ENCODE measurements at places on chromosomes 11 and 22.

- peak; percentile 1 for DNase-seq
Measured at GRCh38 chr11:2761131-2762030, 61.6 kb upstream of the KCNQ1OT1 start.

DNA sequence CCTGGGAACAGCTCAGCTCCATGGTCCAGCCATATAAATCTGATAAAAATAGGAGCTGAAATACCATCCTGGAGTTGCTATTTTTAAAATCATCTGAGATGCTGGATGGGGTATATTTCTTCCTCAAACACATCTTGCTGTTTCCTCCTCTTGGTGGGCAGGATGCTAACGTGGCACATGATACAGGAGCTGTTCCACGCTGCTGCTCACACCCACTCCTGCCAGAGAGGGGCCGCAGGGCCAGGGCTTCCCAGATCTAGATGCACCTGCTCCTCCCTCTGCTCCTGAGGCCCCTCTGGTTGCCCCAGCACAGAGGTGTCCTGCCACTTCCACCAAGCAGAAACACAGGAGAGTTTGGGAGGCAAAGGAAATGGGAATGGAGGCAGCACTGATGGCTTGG, 3.3 kb upstream of the ST3GAL4 start:
- no peak for DNase-seq

DNA sequence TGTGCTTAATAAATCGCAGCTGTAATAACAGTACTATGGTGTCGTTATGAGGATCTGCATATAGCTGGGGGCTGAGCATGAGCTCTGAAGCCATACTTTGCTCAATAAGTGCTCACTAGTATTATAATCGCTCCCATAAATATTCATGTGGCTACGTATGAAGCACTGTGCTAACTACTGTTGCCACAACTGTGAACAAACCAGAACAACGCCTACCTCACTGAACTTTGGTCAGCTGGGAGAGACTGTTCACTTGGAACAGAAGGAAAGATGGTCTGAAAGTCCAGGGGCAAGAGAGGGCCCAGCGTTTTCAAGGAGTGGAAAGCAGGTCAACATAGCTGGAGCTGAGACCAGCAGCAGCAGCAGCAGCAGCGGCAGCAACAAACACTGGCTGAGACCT, 141.6 kb downstream of the EFCAB6 start:
- DNase-seq = no peak

DNA sequence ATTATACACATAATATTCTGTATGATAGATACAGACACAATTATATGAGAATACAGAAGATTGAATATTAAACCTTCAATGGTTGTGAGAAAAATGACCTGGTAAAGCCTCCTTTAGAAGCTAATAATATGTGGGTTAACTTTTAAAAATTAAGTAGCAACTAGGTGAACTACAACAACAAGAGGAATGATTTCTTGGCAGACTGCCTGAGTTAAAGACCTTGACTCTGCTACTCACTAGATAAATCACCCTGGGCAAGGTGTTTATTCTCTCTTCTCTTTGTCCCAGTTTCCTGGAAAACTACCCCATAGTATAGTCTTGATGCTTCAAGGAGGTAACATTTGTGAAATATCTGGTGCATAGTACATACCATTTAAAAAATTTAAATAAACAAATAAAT, 519.6 kb upstream of the TENM4 start:
- no peak for DNase-seq

DNA sequence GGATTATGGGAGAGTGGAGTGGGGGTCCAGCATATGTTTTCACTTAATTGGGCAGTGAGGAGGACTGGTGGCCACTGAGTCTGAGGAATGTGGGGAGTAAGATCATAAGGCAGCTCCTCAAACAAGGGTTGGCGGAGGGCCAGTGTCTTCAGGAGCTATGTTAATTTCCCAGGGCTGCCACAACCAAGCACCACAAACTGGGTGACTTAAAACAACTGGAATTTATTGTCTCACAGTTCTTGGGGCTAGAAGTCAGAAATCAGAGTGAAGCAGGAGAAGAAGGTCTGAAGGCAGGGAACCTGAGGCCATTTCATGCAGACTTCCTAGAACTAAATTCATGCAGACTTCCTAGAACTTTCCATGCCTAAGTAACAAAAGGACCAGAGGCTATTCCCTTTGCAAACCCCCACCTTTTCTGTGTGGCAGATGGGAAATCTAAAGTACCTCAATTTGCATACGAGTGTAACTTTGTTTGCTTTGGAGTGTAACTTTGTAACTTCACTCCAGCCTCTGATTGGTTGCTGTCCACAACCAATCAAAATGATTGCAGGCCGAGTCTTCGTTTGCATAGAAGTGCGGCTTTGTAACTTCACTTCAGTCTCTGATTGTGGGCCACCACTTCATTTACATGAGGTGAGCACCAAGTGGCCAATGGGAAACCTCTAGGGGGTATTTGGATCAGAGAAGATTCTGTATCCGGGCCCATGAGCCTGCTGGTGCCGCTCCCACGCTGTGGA, 50.5 kb upstream of the ZBED5 start:
- no peak for DNase-seq

DNA sequence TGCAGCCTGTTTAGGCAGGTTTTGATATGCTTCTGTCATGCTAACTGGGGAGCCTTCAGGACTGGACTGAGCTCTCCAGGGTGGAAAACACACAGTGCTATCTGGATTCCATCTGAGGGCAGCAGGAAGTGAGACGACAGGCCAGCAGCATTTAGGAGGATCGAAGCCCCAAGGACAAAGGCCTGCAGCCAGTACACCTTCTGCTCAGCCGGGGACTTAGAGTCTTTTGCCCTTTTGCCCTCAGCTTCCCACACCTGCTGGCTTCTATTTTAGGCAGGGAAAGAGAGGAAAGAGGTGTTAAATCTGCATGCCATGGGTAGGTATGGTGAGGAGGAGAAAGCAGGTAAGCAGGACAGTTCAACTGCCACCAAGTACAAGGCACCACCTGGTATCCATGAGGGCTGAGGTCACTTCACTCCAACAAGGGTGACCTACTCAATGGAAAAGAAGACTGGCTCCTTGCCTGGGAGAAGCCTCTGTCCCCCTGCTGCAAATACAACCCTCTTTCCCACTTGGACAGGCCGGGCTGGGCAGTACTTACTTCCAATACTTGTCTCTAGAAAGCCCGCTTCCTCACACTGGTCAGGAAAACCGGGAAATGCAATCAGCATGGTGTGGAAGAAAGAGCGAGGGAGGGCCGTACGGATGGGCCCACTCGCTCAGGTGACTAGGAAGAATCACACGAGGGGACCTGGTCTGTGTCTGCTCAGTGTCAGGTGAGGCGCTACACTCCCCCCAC, 12.3 kb downstream of the LARGE2 start:
- no peak for DNase-seq

DNA sequence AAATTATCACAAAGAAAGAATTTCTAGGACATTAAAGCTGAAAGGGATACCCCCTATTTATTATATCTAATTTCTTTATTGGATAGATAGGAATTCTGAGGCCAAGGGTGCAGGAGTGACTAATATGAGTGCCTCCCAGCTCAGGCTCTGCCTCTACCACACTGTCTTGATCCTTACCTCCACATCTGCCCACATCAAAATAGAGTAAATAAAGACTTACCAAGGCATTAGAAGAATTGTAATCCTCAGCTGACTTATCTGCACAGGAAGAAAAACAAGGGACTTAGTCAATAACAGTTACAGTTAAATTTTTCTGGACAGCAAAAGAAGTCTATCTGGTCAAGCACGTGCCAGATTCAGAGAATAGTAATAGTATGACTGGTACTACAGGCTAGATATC, 72.6 kb upstream of the GDPD4 start:
- no peak for DNase-seq

- no peak for DNase-seq
Measured at GRCh38 chr11:107172996-107173395, 154.7 kb upstream of the GUCY1A2 start.

GRCh38 chr11:118621071-118621783, 13.8 kb downstream of the PHLDB1 start:
- peak; percentile 56 for DNase-seq

- no peak for DNase-seq
Measured at GRCh38 chr22:41568811-41569210, 8.0 kb downstream of the CSDC2 start.

- no peak for DNase-seq
Measured at GRCh38 chr22:17205432-17205831, 13.8 kb downstream of the ADA2 start.

DNA sequence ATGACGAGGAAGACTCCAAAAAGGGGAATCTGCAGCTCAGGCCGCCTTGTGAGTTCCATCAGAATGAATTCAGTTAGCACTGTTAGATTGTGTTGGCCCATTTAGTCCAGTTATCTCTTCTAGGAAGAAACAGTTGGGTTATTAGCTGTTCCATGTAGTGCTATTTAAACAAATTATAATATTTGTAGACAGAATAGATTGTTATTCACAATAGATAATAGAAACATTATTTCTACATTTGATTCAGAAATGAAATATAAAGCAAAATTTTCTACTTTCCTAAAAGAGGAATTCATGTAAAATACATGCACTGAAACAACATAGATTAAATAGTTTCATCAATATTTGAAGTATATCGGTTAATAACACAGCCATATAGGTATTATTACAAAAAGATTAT, at the start of gene OR8K5:
Gene OR8K5, minus strand, starts transcription at position 101 of the 400 bp plus-strand sequence. Its CDS starts 0 bp downstream, at position 101.
- DNase-seq = no peak

DNA sequence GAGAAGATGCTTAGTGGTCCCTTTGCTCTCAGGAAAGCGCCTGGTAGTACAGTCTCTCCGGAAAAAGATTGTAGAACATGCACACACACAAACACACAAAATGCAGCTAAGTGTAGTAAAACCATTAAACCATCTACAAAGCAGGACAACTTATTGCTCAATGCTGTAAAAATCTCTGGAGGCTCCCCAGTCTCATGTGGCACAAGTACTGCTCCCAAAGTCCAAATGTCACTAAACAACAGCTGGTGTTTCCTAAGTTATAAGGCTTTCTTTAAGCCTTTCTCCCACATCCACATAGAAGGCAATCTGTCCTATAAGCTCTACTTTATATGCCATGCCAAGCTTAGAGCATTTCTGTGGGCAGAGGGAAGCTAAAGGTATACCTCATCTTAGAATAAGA, 32.9 kb downstream of the CDON start:
- no peak for DNase-seq

DNA sequence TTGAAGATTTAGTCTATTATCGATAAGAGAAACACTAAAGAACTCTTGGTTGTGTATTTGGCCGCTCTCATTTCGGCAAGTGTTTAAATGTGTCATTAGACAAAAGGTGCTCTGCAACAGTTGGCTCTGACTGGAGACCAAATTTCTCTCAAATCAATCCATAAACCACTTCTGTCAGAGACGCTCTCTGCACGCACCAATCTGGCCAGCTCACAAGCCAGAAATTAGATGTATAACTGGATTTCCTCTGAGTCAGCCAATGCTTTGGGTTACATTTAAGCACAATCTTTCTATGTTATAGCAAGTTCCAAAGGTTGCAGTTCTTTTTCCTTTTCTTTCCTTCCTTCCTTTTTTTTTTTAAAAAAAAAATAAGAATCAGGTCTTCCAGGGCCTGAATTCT, 17.6 kb upstream of the PARVA start:
- DNase-seq = no peak

- DNase-seq = peak; percentile 48
Measured at GRCh38 chr11:69674267-69674885, 777 bp downstream of the LTO1 start.
